Stimulated activated naive B cell treated with anti-CD40 and anti-IgM and Interleukin-4, amounts not matched to agents 10 μg/mL and 1 μg/mL and 100 μg/mL, for 72 hours (primary cell): ENCODE measurements at places on chromosomes 5 and 9.

GRCh38 chr5:144189800-144190429 is 19.2 kb downstream of the KCTD16 start:
- DNase-seq = peak; percentile 54

DNA sequence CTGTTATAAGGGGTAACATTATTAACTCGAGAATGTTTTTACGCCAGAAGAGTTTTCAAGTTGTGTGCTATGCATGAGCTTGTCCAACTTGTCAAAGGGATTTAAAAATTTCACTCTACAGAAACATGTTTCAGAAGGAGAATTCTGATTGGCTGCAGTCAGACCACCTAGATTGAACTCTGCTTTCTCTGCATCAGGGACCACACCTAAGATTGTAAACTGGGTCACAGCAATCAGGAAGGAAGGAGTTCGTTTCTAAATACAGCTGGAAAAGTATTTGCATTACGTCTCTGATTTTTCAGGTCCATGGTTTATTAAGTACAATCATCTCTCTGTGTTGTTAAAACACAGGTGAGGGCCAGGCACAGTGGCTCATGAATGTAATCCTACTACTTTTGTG is 5.8 kb downstream of the GLRX start:
- no peak for DNase-seq

DNA sequence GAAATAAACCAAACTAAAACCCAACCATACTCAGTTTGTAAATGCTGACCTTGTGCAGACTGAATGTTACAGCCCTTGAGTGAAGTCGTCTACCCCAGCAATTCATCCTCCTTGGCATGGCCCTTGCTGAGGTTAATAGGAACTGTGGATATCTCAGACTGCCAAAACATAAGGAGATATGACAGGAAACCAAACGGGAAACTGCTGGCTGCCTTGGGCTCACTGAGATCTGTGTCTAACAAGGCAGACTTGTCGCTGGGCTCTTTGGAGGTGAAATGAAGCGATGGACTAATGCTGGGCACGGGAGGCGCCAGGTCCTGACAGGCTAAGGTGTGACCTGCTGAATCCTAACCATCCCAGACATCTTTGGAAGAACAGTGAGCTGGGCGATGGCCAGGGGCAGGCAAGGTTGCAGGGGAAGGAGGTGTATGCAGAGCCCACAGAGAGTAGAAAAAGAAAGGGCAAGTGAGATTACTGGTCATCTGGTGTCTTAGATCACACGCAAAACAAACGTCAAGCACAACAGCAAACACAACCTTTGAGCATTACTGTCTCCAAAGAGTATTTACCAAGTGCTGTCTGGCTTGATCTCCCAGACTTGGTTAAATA is 44.6 kb upstream of the ALDH1A1 start:
- no peak for DNase-seq

DNA sequence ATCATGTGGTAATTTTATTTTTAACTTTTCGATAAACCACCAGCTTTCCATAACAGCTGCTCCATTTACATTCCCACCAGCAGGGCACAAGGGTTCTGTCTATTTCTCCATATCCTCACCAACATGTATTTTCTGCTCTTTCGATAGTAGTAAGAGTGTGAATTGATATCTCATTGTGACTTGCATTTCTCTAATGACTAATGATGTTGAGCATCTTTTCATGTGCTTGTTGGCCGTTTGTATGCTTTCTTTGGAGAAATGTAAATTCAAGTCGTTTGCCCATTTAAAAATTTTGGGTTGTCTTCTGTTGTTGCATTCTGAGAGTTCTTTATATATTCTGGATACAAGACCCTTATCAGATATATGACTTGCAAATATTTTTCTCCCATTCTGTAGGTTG is 45.9 kb downstream of the PSD2 start:
- no peak for DNase-seq

- DNase-seq = no peak
These were observed 183.5 kb upstream of the MAP1B start for GRCh38 chr5:71923755-71924154.

- DNase-seq = no peak
These were observed at the start of gene HRCT1 for GRCh38 chr9:35905912-35906679. Gene HRCT1 (plus strand): TSS chr9:35906202. CDS start chr9:35906288, 86 bp downstream.

- DNase-seq = no peak
These were observed 257.4 kb upstream of the TRPC7 start for GRCh38 chr5:136622747-136623146.

GRCh38 chr5:180059326-180059725 is 12.2 kb downstream of the RNF130 start:
- no peak for DNase-seq

GRCh38 chr9:115643948-115644727 is 509.5 kb upstream of the PAPPA start:
- no peak for DNase-seq
